ENCODE measurements at places on chromosomes 11 and 22.

DNA sequence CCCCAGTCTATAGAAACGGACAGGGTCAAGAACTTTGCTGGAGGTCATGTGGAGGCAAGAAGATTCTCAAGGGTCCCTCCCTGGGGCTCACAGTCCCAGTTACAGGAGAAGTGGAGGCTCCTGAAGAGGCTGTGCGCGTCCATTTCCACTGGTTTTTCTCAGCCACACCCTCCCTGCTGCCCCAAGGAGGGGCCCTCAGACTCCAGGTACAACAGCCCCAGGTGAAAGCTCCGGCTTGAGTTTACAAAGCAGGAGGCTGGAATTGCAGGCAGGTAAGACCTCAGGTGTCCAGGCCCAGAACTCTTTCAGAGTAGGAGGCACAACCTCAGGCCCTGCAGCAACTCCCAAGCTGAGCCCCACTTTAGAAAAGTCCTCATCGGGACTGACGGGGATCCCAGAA is 3.1 kb downstream of the SHANK2 start:
- DNase-seq, result no peak

GRCh38 chr22:29308791-29309262 is 2.4 kb downstream of the GAS2L1 start:
- peak; percentile 55 for DNase-seq

- peak; percentile 81 for DNase-seq
These were observed 6.4 kb downstream of the SNU13 start for GRCh38 chr22:41682033-41682807.

DNA sequence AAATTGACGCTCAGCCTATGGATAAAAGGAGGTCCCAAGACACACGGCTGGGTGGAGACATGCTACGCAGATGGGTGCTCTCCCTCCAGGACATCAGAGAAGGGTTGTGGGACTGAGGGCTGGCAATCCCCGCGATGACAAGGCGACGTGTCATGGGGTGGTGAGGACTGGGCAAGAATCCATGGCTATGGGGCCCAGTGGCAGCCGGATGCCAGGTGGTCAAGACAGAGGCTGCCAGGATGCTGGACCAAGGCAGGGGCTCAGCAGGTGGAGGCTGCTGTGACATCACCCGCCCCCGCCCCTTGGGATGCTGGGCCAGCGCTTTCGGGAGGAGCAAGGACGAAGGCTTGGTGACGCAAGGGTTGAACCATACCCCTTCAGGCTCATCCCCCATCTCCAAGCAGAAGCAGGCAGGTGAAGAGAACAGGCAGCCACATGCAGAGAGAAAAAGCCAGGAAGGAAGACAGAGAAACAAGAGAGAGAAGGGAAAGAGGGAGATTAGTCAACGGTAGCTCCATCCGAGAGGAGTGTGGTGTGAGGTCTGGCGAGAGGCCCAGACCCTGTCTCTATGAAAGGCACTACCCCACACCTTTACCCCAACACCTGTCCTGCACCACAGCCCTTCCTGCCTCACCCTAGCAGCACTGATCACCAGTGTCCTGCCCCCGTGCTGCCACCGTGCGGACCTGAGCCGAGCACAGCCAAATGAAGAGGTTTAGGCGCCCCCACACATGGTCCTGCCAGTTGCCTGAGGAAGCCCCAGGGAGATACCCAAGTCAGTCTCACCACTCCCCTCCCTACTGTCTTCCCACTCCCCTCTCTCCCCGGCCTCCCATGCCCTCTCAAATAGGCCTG is 24.1 kb upstream of the RASL10A start:
- no peak for DNase-seq

GRCh38 chr22:39299829-39300178 is 19.6 kb downstream of the RPL3 start:
- DNase-seq, result no peak

DNA sequence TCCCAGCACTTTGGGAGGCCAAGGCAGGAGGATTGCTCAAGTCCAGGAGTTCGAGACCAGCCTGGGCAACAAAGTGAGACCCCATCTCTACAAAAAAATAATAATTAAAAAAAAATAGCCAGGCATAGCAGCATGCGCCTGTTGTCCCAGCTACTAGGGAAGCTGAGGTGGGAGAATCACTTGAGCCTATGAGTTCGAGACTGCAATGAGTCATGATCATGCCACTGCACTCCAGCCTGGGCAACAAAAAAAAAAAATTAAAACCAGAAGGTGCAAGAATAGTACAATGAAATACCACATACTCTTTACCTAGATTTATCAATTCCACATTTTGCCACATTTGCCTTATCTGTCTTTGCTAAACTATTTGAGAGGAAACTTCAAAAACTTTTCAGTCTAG is 8.2 kb downstream of the DPF2 start:
- no peak for DNase-seq

DNA sequence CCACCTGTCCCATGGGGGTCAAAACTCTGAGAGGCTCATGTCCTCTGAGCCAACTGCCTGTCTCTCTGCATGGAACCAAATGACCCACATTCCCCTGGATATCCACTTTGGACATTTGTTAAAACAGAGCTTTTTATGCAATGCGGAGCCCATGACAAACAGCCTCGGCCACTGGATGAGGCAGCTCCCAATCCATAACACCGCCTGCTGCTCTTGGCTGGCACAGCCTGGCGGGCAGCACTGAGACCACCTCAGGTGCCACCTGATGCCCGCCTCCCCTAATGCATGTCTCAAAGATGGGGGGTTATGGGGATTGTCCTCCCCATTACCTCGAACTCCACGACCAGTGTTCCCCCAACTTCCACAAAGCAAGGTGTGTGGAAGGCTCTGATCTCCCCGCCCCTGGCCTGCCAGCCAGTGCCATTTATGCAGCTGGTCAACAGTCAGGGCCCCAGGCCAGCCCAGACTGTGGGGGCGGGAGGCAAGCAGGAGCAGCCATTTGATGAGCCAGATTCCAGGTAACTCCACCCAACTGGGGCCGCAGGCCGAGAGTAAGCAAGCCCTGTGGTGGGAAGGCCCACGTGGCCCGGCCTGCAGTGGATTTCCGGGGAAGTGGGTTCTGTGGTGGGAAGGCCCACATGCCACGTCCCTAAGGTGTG is 84.2 kb downstream of the PHF21B start:
- DNase-seq, result no peak

GRCh38 chr11:48033918-48034341 is 53.6 kb downstream of the PTPRJ start:
- no peak for DNase-seq

- no peak for DNase-seq
These were observed 94.9 kb downstream of the PRR5L start for GRCh38 chr11:36390963-36391471.

- no peak for DNase-seq
These were observed 48.4 kb downstream of the ELP4 start for GRCh38 chr11:31558001-31558400.

- no peak for DNase-seq
These were observed 7.9 kb downstream of the KLHL22 start for GRCh38 chr22:20487715-20488114.

All from central memory CD4-positive, alpha-beta T cell (primary cell).